Endothelial cell of umbilical vein (primary cell): ENCODE measurements at places on chromosomes 4 and X. TPM values are rescaled to one million over a fixed set of nuclear protein-coding genes. Genes with fewer than 3 reads are reported as not detected.

DNA sequence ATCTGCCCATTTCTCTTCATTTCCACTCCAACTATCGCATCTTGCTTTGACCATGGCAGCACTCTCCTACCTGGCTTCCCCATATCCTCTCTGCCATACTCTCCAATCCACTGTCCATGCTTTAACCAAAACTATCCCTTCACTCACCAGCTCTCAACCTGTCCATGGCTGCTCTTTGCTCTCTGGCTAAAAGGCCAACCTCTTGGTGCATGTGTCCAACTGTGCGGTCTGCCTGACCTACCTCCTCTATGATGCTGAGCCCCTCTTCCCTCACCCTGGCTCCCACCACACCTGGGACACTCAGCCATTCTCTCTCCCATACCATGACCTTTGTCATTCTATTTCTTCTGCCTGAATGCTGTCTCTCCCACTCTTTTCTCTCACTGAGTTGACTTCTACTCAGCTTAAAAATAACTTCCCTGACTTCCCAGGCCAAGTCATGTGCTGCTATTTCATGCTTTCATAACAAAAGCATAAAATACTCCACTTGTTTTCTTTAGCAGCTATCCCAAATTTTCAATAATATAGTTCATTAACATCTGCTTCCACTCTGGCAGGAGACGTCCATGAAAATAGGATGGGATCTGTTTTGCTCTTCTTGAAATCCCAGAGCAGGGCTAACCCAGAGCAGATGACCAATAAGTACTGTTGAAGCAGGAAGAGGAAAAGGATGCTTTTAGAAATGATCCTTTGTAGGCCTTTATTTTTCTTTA is 29.8 kb upstream of the KLF3 start:
- no peak overlapping the region for H3K27ac ChIP-seq
- no peak for DNase-seq
- H3K36me3 ChIP-seq, result no peaks in the 10 kb centered on the region
- H3K4me1 ChIP-seq, result no peaks in the 10 kb centered on the region
- peaks cover 6% of the 10 kb centered on the region for H3K27me3 ChIP-seq

HTRA3 gene
- 8.2 and 12.0 TPM in 2 replicates for total RNA-seq

ABCD1 gene
- total RNA-seq, result 12.9 and 14.3 TPM in 2 replicates

DNA sequence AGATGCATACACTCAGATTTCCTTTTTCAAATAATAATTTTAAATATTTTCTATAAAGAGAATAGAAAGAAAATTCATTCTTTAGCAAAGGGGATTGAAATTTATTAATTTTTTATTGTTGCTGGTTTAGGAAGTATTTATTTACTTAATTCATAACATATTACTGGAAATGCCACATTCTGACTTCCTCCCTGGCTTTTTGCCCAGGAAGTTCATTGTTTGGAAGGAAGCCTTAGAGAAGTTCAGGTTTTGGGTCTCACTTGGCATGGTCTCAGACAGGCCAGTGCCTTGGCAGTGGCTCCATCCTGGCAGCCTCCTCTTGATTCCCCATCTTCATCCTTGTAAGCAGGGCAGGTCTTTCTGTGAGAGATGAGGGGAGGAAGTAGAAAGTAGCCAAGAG is 50.5 kb downstream of the IL15 start:
- H3K4me1 ChIP-seq, result peaks cover 23% of the 10 kb centered on the region
- DNase-seq, result peak; percentile 79
- H3K4me3 ChIP-seq, result no peak overlapping the region
- no peaks in the 10 kb centered on the region for H3K27me3 ChIP-seq

- no peaks in the 10 kb centered on the region for H3K27me3 ChIP-seq
- H3K4me1 ChIP-seq, result no peaks in the 10 kb centered on the region
- H3K36me3 ChIP-seq, result no peaks in the 10 kb centered on the region
- no peak overlapping the region for H3K27ac ChIP-seq
- H3K4me3 ChIP-seq, result no peak overlapping the region
Measured at GRCh38 chr4:97665553-97665952, 477.7 kb downstream of the STPG2 start.

MAMLD1 gene
- total RNA-seq, result 5.6 and 5.7 TPM in 2 replicates

GRCh38 chr4:68896749-68897148 is 54.9 kb downstream of the UGT2A3 start:
- no peaks in the 10 kb centered on the region for H3K36me3 ChIP-seq
- H3K4me1 ChIP-seq, result no peaks in the 10 kb centered on the region
- no peak overlapping the region for H3K27ac ChIP-seq
- no peak overlapping the region for H3K4me3 ChIP-seq
- no peaks in the 10 kb centered on the region for H3K27me3 ChIP-seq
- no peak for DNase-seq

GRCh38 chrX:147119088-147119487 is 304.5 kb upstream of the CXorf51A start:
- H3K36me3 ChIP-seq, result no peaks in the 10 kb centered on the region
- H3K4me3 ChIP-seq, result no peak overlapping the region
- H3K4me1 ChIP-seq, result no peaks in the 10 kb centered on the region
- H3K27ac ChIP-seq, result no peak overlapping the region

CCDC160 gene
- not detected in 2 replicates for total RNA-seq

- H3K36me3 ChIP-seq, result no peaks in the 10 kb centered on the region
- no peak for DNase-seq
- H3K27me3 ChIP-seq, result no peaks in the 10 kb centered on the region
- no peak overlapping the region for H3K4me3 ChIP-seq
Measured at GRCh38 chr4:88276952-88277710, 7.2 kb downstream of the PPM1K start.

DNA sequence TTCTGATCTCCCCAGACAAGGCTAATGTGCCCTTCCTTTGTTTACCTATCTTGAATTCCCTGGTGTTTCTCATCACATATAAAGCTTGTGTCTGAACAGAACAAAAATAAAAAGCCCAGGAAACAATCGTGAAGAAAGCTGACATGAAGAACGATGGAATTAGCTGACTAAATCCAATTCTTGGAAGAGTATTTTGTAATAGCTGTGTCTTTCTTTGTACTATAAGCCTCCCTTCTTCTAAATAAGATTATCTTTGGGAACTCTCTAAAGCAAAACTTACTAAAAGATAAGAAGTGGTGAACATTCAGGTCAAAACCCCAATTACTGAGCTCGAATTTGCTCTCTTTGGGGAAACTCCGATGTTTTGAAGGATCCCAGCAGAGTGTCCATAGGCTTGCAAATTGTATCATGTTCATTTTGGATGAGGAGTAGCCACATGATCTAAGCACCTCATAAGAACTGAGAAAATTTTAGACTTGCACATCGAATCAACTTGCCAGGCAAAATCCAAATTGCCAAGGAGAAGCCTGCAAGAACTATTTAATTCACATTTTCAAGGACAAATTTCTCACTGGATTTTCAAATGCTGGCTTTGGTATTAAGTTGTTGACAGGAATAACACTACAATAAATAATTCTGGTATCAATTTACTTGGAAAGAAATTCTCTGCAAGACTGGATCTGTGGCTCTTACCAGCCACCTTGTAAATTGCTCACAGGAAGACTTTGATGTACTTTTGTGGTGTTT is 106.2 kb downstream of the LNX1 start:
- no peaks in the 10 kb centered on the region for H3K36me3 ChIP-seq
- no peak overlapping the region for H3K4me3 ChIP-seq
- no peak for DNase-seq
- H3K27ac ChIP-seq, result no peak overlapping the region
- H3K4me1 ChIP-seq, result peaks cover 6% of the 10 kb centered on the region

- no peaks in the 10 kb centered on the region for H3K4me1 ChIP-seq
- no peak for DNase-seq
- no peaks in the 10 kb centered on the region for H3K27me3 ChIP-seq
- H3K4me3 ChIP-seq, result no peak overlapping the region
Measured at GRCh38 chr4:188989371-188989770, 850.1 kb downstream of the TRIML1 start.

DNA sequence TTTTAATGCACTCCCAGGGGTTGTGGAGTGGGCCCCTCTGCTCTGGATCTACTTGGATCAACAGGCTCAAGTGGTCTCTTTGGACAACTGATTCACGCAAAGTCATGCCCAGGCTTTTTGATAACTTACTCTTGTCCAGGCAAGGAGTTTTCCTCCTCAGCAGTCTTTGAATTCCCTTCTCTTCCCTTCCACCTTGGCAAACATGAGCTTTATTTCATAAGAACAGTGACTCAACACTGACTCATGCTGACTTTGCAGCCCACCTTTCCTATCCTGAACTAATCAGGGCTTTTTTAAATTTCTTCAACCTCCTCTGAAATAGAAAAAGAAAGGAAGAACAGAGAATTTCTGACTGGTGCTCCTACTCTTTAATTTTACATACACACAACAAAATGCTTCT is 132.1 kb upstream of the LDB2 start:
- DNase-seq, result peak; percentile 84
- peaks cover 46% of the 10 kb centered on the region for H3K4me1 ChIP-seq
- peak overlapping the region; percentile 68 for H3K27ac ChIP-seq
- H3K36me3 ChIP-seq, result no peaks in the 10 kb centered on the region

LGI2 gene
- total RNA-seq, result not detected in 2 replicates

TAF7L gene
- 1.1 and 1.8 TPM in 2 replicates for total RNA-seq

GRCh38 chrX:115449742-115450141 is 111.2 kb upstream of the PLS3 start:
- DNase-seq, result peak; percentile 85
- no peaks in the 10 kb centered on the region for H3K27me3 ChIP-seq
- H3K36me3 ChIP-seq, result no peaks in the 10 kb centered on the region
- no peak overlapping the region for H3K4me3 ChIP-seq
- H3K27ac ChIP-seq, result no peak overlapping the region

F8A1 gene
- total RNA-seq, result 11.4 and 19.8 TPM in 2 replicates

RNF113A gene
- total RNA-seq, result 10.2 and 11.7 TPM in 2 replicates

TLR1 gene
- total RNA-seq, result 2.7 and 4.6 TPM in 2 replicates

TCEAL6 gene
- total RNA-seq, result not detected in 2 replicates

PGAM4 gene
- total RNA-seq, result not detected in 2 replicates

SHROOM2 gene
- total RNA-seq, result 10.4 and 11.8 TPM in 2 replicates

DNA sequence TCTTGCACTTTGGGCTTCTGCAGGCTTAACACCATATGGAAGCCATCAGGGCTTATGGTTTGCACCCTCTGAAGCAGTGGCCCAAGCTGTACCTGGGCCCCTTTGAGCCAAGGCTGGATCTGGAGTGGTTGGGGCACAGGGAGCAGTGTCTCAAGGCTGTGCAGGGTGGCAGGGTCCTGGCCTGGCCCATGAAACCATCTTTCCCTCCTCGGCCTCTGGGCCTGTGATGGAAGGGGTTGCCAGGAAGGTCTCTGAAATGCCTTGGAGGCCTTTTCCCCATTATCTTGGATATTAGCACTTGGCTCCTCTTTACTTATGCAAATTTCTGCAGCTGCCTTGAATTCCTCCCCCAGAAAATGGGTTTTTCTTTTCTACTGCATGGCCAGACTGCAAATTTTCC is 134.7 kb upstream of the USP9X start:
- no peak for DNase-seq
- H3K4me3 ChIP-seq, result no peak overlapping the region
- H3K36me3 ChIP-seq, result no peaks in the 10 kb centered on the region
- no peak overlapping the region for H3K27ac ChIP-seq
- H3K4me1 ChIP-seq, result no peaks in the 10 kb centered on the region

DNA sequence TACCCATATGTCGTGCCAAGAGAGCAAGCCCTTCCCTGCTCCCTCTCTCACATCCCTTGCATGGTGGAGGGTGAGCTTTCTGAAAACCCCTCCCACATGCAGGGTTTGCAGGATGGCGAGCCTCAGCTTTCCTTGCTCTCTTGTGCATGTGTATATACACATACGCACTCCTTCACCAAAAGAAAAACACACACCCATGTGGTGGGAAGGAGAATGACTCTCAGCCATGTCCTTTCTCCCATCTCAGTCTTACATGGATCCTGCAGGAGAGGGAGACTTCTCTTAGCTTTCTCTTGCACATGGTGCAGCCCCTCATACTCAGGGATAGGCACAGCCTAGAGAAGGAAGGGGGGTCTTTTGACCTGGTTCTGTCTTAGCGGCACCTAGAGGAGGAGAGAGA is 81.1 kb downstream of the CLCN5 start:
- H3K4me3 ChIP-seq, result no peak overlapping the region
- H3K36me3 ChIP-seq, result no peaks in the 10 kb centered on the region
- no peak overlapping the region for H3K27ac ChIP-seq
- no peaks in the 10 kb centered on the region for H3K27me3 ChIP-seq
- DNase-seq, result no peak

DNA sequence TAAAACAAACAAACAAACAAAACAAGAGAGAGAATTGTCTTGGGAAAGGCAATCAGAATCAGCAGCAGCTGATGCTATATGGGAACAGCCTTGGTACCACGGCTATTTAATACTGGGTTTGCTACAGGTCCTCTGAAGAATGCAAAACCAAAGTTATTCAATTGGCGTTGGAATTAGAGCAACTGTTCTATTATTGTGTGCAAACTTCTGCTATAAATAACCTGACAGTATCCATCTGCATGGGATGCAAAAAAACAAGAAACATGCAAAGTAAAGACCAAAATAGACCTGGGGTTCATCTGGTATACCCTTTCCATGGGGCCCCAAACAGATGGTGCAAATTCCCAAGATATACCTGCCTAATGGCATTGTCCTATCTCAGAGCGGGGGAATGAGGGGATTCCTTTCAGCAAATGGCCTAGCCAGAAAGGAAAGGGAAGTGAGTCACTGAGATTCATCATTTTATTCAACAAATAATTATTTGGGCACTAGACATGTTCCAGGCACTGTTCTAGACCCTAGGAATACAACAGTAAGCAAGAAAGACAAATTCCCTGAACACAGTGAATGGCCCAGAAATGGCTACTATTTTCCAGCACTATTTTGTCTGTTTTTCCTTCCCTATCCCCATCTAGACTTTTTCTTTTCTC is 268.9 kb downstream of the FBXW7 start:
- H3K4me3 ChIP-seq, result no peak overlapping the region
- peaks cover 8% of the 10 kb centered on the region for H3K4me1 ChIP-seq
- H3K27me3 ChIP-seq, result no peaks in the 10 kb centered on the region
- no peak for DNase-seq

DNA sequence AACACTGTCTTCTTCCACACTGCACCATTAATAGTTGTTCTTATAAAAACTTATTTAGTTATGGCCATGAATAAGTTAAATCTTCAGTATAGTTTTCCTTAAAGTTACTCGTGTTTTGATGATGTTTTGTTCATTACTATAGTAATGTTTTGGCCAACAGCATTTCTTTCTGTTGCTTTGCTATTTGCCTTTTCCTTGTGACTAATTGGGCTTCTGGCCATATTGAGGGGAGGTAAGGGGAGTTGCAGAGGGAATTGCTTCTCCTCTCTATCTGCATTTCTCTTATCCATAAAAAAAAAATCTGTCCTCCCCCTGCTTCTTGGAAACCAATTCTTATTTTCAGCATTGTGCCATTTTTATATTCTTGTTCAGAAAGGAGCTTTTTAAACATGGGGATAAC is 42.7 kb upstream of the ZCCHC12 start:
- DNase-seq, result no peak
- H3K27me3 ChIP-seq, result no peaks in the 10 kb centered on the region
- H3K4me1 ChIP-seq, result peaks cover 10% of the 10 kb centered on the region
- no peak overlapping the region for H3K4me3 ChIP-seq
- H3K27ac ChIP-seq, result no peak overlapping the region

- no peaks in the 10 kb centered on the region for H3K36me3 ChIP-seq
- H3K4me1 ChIP-seq, result no peaks in the 10 kb centered on the region
- no peak for DNase-seq
- H3K4me3 ChIP-seq, result no peak overlapping the region
- no peak overlapping the region for H3K27ac ChIP-seq
- H3K27me3 ChIP-seq, result no peaks in the 10 kb centered on the region
Measured at GRCh38 chr4:101724093-101724492, 66.4 kb upstream of the BANK1 start.

ATP1B4 gene
- not detected in 2 replicates for total RNA-seq

GRCh38 chrX:69185886-69186285 is 20.6 kb upstream of the PJA1 start:
- no peaks in the 10 kb centered on the region for H3K4me1 ChIP-seq
- H3K36me3 ChIP-seq, result no peaks in the 10 kb centered on the region
- no peak overlapping the region for H3K4me3 ChIP-seq
- no peak overlapping the region for H3K27ac ChIP-seq
